ENCODE measurements at places on chromosomes 16 and 17.
A peak's percentile ranks its signal among the peaks of the same experiment; 100 is the strongest.

- DNase-seq, result peak; percentile 77
These were observed 5.2 kb upstream of the GRIN2C start for GRCh38 chr17:74864866-74865395.

- no peak for DNase-seq
These were observed 37.3 kb upstream of the FA2H start for GRCh38 chr16:74811911-74812310.

DNA sequence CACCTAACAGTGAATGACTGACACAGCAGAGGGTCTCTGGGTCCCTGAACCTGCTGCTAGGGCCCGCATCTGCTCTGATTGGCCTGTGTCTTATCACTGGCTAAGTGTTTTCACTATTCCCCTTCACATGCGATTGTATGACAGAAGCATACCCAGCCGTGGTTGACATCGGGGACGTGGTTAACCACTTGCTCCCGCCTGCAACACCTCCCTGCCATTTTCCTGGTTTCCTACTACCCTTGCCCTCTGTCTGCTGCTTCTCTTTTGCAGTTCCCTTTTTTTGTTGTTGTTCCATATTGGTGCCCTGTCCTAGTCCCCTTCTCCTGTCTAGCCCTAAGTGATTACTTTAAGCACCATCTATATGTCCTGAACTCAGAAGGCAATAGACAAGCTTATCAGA is 177.0 kb downstream of the RGS9 start:
- no peak for DNase-seq

GRCh38 chr17:64262198-64262999 is 661 bp downstream of the TEX2 start:
- DNase-seq, result peak; percentile 65

- DNase-seq, result no peak
These were observed 12.4 kb downstream of the TEX14 start for GRCh38 chr17:58679263-58680037.

- peak; percentile 22 for DNase-seq
These were observed 154.2 kb downstream of the MRM1 start for GRCh38 chr17:36755586-36755985.

GRCh38 chr17:31696703-31697325 is 162.2 kb downstream of the COPRS start:
- DNase-seq, result no peak

- no peak for DNase-seq
These were observed 342.7 kb downstream of the SOX9 start for GRCh38 chr17:72463287-72464102.

DNA sequence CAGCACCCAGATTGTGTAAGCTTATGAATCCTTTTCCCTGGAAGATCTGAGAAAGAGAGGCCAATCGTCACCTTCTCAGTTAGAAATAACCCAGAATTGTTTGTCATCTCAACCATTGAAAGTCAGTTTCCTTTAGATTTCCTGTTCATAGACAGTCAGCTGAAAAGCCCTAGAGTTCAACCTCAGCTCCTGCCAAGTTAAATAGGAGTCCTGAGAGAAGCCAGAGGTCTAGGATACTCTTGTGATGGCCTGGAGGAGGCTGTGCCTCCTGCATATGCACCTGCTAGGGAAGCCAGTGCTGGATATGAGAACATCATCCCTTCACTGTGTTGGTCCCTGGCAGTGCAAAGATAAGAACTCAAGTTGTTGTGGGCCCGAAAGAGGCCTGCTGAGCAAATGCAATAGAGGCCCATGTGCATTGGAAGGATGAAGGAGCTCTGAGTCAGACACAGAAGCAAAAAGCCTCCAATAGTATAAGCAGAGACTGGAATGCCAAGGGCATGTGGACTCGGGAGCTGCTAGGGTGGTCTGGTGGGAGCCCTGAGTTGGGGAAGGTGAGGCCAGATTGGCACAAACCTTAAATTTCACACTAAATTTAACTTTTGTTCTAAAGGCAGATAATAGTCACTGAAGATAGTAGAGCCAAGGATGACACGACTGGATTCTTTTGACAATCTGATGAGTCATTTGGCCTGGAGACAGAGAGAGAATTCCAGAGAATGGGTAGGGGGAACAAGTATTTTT is 520.9 kb upstream of the CDH5 start:
- DNase-seq, result no peak

DNA sequence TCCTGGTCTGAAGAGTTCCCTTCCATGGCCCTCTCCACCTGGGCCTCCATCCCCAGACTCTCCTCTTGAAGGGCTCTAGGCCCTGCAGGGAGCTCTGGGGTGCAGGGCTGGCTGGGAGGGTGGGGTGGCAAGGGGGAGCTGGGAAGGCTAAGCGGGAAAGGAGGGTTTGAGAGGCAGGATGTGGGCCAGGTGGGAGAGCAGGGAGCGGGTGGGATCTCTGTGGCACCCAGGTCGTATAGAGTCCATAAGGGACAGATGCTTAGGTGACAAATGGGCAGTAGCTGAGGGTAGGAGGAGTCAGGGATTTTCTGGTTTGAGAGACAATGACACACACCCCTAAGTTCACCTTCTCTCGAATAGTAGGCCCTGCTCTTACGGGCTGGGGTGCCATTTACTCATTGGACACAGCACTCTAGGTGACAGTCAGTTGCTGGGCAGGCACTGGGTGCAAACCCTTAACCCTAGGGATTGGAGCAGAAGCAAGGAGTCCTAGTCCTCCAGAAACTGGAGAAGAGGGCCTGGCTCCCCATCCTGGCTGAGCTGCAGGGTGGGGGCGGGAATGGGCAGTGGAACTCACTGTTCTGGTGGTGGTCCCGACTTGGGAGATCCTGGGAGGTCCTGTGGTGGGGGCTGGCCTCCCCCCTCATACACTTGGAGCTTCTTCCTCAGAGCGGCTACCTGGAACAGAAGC is 15.3 kb downstream of the KIF18B start:
- DNase-seq, result no peak

GRCh38 chr16:77373726-77374125 is 61.1 kb downstream of the ADAMTS18 start:
- peak; percentile 52 for DNase-seq

GRCh38 chr17:39676198-39676819 is 8.1 kb downstream of the PNMT start:
- no peak for DNase-seq

- DNase-seq, result peak; percentile 27
These were observed 91.5 kb downstream of the UTP18 start for GRCh38 chr17:51351890-51352289.

DNA sequence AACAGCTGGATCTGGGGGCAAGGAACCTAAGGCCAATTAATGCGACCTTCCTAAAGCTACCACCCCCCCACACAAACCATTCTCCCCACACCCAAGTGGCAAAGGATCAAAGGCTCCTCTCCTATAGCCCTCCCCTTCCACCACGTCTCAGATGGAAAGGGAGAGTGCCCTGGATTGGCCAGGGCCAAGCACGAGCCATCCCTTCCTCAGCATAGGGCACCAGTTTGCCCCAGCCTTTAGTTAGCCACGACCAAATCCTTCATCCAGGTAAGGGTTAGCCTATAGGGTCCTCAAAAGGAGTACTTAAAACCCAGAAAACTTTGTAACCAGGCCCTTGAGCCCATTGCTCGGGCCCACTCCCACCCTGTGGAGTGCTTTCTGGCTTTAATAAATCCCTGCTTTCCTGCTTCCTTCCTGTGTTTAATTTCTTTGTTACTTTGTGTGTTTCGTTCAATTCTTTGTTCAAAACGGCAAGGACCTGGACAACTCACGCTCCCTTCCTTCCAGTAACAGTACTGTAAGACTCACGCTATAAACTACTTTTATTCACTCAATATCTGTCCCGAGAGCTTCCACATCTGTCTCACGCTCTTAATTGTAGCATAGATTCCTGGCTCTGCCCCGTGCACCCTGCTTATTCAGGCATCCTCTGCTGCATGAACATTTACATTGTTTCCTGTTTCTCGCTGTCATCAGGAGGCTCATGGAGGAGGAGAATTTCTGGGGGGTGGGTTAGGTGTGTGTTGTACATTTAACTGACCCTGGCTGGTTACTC is 62.3 kb downstream of the TNFRSF13B start:
- DNase-seq, result no peak

DNA sequence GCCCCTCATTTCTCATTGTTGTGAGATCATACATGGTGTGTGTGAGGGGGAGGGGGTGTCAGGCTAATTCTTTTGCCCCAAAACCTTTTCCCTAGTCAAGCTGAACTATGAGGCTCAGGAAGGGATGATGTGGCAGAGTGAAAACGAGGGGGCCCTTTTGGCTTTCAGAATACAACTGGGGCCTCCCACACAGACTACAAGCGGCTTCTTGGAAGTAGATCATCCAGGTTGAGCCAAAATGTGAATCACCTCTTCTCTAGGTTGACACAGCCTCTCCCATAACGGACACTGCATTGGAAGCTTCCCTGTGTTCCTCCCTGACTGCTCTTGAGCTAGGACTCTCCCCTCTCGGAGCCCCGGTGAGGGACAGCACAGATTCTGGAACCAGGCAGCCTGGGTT is 2.3 kb upstream of the ALKBH5 start:
- DNase-seq, result no peak

- peak; percentile 25 for DNase-seq
These were observed 5.1 kb upstream of the JPT1 start for GRCh38 chr17:75159196-75160031.

DNA sequence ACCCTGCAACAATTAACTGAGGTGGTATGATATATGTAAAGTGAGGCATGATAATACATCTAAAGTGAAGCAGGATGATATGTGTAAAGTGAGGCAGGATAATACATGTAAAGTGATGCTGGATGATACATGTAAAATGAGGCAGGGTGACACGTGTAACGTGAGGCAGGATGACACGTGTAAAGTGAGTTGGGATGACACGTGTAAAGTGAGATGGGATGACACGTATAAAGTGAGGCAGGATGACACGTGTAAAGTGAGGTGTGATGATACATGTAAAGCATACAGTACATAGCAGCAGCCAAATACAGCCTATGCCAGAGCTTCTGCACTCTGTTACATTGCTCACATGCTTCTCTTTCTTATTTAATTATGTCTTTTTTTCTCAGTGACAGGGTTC is 184.4 kb upstream of the FOXF1 start:
- no peak for DNase-seq

- DNase-seq, result peak; percentile 92
These were observed 550 bp upstream of the RNF213 start for GRCh38 chr17:80260069-80260535.

DNA sequence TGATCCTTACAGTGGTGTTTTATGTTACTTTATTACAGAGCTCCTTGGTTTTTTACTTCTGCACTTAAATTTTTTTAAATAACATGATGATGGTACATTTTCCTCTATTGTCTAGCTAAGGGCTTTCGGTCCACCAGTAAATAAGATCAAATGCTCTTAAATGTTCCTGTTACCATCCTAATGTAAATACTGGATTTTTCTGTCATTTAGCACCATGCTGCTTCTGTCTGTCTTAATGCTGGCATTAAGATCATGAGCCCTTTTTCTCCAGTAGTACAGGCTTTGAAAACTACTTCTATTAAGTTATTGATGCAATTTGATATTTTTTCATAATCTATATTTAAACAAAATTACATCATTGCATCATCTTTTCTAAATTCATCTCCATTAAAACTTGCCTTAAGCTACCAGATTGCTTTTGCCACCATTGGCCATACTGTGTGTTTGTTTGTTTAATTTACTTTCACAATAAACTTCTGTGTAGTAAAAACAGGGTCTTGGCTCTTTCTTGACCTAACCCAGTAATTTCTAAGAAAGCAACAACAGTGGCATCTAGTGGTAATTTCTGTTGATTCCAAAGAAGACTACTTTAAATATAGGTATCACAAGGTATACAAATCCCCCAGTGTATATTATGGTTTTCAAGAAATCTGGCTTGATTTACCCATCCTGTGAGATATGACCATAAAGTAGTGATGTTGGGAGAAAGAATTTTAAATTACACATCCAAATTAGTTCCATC is 9.0 kb upstream of the PHAF1 start:
- DNase-seq, result peak; percentile 30

GRCh38 chr17:78147315-78147998 is 1.3 kb downstream of the C17orf99 start:
- DNase-seq, result no peak

- peak; percentile 18 for DNase-seq
These were observed 139.7 kb downstream of the SLC39A11 start for GRCh38 chr17:72952641-72953315.

- DNase-seq, result no peak
These were observed 232.0 kb downstream of the ENGASE start for GRCh38 chr17:79306424-79307318.

DNA sequence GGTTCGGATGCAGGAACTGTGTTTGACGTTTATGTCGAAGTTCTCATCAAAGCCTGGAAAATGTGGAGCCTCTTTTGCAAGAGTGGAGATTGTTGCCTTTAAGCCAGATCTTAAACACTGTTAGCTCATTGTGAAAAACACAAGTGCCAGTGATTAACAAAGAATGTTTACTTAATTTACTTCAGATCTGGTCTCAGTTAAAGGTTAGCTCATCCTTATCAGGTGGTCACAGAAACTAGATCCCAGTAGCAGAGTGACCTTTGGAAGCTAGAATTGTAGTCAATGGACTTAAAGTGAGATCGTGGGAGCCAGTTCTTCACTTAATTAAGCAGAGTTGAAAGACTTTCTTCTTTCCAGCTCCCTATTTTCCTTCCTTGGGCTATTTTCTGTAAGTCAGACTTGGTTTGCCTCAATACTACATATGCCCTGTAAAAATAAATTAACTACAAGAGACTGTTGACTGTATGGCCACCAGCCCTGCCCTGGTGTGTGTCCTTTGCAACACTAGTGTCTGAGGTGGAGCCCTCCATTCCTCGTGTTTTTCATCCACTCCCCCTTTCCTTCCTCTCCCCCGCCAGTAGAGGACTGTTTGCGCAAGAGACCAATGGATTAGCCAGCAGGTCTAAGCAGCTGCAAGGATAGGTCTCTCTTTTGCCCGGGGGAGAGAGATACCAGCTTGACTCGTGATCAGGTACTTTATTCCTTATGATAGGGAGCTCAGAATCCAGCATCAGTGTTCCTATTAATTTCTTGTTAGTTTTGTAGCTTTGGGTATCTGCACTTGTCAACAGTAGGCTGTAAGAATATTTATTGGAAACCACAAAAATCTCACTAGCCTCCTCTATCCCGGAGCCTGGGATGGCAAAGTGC is 20.2 kb downstream of the FBXO39 start:
- DNase-seq, result peak; percentile 53

- no peak for DNase-seq
These were observed 101.3 kb upstream of the C17orf78 start for GRCh38 chr17:37274461-37274860.

Measured in hepatocyte (in vitro differentiated cells).